ENCODE measurements at places on chromosomes 7 and 10.

- no peak for DNase-seq
These were observed 162.2 kb downstream of the PKD1L1 start for GRCh38 chr7:47785923-47786556.

DNA sequence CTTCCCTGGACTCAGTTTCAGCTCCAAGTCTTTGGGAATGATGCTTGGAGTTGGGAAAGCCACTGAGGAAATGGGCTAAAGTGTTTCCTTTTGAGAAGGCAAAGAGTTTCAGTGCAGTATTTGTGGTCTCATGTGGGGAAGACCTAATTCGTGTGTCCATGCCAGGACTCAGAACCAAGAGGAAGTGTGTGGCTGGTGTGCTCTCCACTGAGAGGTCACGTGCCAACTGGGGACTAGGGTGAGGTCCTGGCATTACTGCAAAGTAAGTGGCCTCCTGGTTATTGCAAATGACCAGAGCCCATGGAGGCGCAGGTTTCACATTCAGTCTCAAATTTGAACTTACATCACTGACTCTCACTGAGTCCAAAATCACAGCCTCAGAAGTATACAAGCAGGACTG, 48.6 kb upstream of the ITPRID1 start:
- no peak for DNase-seq

- no peak for DNase-seq
These were observed 231.9 kb upstream of the HABP2 start for GRCh38 chr10:113320987-113321386.

DNA sequence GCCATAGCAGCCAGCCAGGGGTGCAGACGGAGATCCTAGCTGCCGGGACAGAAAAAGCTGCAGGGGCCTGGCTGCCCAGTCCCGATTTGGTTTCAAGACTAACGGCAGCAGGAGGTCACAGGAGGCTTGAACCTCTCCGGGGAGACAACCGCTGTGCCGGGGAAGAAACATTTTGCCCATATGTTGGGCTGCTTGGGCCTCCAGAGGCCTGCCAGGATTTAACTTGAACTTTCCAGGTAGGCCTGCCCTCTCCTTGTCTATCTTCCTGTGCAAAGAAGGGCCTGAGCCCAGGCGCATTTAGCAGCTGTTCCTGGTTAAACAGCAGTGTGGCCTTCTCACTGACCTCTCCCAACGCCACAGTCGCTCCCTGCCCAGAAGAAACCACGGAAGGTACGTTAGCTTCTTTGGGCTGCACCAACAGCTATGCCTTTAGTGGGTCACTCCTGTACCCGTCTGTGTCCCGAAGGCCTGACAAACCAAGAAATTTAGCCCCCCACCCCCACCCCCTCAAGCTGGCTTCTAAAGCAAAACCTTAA, 17.1 kb upstream of the PTF1A start:
- no peak for DNase-seq

DNA sequence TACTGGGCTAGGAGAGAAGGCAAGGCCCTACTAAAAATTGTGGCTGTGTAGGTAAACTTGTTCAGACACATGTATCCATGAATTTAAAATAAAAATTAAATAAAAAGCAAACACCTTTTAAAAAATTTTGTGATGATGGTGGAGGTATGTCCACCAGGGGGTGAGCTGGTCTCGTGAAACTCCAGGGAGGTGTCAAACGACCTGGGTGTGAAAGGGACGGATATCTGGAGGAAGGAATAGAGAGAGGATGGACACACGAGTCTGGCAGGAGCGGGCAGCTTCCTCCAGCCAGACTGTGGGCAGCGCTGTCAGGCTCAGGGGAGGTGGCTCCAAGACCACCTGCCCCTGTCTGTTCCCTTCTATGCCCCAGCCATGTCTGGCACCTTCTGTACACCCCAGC, 34.8 kb upstream of the DMBT1 start:
- no peak for DNase-seq
